ENCODE measurements at places on chromosomes 2 and 18.

DNA sequence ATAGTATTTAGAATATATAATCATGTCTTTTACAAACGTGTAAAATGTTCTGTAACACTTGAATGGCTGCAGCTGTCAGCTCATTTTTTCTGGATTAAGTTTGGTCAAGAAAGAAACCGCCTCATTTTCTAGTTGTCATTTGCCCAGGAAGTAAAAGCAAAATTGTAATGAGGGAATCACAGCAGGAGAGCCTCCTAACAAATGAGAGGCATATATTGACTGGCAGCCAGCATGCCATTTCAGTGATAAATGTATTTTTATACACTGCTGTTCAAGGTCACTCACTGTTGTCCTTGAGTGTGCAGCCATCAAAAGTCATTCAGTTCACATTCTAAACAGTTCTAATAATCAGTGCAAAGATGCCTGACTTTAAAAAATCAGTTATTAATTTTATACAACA, 144.3 kb upstream of the BOD1L2 start:
- DNase-seq = no peak

DNA sequence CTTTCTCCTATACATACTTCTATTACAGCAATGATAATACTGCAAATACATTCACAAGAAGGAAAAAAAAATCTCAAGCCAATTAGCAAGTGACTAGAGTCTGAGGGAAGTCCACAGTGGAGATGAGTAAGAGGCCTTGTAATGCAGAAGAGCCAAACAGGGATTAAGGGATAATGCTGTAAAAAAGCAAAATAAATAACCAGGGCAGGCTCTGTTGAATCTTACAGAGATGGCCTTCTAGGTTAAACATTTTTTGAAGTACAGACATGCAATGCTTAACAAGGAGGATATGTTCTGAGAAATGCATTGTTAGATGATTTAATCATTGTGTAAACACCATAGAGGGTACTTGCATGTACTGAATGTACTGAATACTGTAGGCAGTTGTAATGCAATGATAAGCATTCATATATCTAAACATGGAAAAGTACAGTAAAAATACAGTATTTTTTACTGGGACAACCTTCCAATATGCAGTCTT, 122.1 kb upstream of the RMDN2 start:
- no peak for DNase-seq

- DNase-seq = no peak
Measured at GRCh38 chr2:107569496-107569895, 257.2 kb upstream of the RGPD4 start.

DNA sequence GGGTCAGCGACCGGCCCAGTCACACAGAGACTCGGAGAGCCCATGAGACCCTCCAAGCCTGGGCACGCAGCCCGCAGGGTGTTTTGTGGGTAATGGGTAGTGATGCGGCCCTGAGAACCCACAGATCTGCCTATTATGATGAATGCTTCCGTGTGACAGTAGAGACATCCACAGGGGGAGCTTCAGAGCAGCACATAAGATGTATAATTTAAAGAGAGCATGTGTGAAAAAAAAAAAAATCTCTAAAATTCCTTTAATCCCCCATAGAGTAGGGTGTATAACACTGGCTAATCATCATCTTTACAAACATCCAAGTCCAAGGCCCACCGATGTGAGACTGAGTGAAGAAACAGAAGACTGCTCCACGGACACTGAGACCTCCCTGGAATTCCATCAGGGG, 34.6 kb downstream of the BIN1 start:
- DNase-seq = no peak

- no peak for DNase-seq
Measured at GRCh38 chr18:5393779-5394178, 98.3 kb upstream of the ZBTB14 start.

DNA sequence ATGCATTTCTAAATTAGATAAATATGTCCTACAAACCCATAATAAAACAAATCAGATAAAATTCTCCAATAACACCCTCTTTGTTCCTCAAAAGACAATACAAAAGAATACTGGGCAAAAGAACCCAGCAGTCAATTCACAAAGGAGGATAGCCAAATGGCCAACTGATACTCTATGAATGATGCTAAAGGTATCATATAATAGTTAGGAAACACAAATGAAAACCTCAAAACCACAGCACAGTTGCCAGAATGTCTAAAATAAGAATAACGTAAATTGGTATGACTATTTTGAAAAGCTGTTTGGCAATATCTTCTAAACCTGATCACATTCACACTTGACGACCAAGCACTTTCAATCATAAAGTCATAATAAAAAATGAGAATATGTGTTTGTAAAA, 315.4 kb downstream of the CDH7 start:
- DNase-seq = no peak

GRCh38 chr2:117960231-117960630, 53.6 kb downstream of the CCDC93 start:
- DNase-seq = no peak

- DNase-seq = no peak
Measured at GRCh38 chr18:59536166-59536565, 161.1 kb downstream of the CCBE1 start.

- no peak for DNase-seq
Measured at GRCh38 chr2:226790011-226790410, 9.6 kb downstream of the IRS1 start.

DNA sequence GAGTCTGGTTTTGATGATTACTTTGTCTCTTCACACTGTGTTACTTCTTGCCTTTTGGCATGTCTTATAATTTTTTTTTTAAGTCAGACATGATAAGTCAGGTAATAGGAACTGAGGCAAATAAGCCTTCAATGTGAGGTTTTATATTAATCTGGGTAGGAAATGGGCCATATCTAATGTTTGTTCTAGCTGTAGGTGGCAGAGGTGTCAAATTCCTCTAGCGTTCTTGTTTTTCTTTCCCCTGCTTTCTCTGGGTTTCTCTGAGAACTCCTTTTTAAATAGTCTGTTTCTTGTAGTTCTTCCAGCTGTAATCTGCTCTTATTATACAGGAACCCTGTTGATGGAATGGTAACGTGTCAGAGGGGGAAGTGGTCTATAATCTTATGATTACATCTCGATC, 5.7 kb downstream of the SP140 start:
- DNase-seq = no peak

DNA sequence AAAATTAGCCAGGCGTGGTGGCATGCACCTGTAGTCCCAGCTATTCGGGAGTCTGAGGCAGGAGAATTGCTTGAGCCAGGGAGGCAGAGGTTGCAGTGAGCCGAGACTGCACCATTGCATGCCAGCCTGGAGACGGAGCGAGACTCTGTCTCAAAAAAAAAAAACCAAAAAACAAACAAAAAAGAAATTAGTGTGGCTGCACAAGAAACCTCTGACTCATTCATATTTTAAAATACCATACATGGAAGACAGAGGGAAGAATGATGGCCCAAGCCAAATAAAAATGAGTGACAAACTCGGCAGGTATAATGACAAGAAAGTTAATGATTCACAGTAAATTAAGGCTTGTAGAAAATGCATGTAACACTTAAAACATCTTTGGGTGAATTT, 875.8 kb downstream of the EPHA4 start:
- DNase-seq = no peak

- no peak for DNase-seq
Measured at GRCh38 chr2:8790739-8791162, 46.7 kb downstream of the KIDINS220 start.

GRCh38 chr2:235055891-235056516, 104.2 kb downstream of the SH3BP4 start:
- DNase-seq = no peak

DNA sequence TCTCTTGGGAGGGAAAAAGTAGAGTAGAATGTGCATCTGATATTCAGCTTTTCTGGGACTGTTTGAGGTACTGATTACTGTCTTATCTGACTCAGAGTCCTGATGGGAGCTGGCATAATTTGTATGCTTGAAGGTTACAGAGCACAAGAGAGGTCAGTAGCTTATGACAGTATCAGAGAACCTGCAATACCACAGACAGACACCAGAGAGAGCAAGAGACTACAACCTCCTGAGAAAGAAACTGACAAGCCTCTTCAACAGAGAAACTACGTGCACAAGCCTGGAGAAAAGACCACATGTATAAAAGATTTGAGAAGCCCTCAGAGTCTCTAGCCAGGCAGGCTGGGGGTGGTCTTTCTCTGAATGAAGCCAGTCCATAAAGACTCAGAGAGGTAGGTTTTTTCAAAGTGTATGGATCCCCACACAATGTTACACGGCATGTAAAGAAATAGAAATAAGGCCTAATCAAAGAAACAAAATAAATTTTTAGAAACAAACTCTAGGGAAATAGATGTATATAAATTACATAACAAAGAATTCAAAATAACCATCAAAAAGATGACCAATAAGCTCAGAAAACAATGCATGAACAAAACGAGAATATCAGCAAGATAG, 568.3 kb downstream of the LRRTM4 start:
- DNase-seq = no peak

- DNase-seq = no peak
Measured at GRCh38 chr2:142938240-142938639, 60.8 kb downstream of the KYNU start.

DNA sequence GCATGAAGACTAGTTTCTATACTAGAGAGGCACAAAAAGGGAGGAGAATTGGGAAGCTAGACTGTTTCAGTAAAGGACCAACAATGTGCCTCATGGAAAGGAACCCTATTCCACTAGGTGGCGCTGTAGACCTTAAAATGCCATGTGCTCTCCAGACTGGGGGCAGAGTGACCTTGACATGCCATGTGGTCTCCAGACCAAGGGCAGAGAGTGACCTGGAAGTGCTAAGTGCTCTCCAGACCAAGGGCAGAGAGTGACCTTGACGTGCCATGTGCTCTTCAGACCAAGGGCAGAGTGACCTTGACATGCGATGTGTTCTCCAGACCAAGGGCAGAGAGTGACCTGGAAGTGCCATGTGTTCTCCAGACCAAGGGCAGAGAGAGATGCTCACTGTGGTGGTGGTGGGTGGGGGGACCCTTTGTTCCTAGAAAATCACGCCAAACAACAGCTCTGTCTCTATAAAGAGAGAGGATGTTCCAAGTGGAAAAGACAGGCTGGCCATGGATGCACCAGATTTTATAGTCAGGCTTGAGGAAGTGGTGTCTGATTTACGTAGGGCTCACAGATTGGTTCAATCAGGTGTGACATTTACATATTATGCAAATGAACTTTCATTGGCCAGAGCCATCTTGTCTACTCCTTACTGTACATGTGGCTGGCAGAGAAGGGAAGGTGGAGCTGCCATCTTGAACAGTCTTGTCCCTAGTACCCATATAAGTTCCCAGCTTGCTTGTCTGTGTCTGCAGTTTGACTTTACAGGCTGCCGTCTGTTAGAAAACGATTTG, 344.0 kb upstream of the DDX18 start:
- no peak for DNase-seq

DNA sequence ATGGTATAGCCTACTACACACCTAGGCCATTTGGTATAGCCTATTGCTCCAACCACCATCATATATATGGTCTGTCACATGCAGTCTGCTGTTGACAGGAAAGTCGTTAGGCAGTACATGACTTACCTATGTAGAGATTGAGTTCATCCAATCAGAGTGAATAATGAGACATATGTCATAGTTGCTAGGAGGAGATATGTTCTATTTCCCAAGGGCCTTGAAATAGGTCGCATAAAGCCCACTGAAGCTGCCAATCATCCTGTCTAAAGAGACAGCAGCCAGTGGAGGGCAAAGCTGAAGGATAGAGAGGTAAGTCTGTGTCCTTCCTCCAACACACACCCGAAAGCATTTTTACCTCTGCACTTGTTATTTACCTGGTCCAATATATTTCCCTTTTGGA, 263.4 kb downstream of the PTPRM start:
- no peak for DNase-seq

All from GOT3 (cell line).